ENCODE measurements at places on chromosomes 3 and 15.

DNA sequence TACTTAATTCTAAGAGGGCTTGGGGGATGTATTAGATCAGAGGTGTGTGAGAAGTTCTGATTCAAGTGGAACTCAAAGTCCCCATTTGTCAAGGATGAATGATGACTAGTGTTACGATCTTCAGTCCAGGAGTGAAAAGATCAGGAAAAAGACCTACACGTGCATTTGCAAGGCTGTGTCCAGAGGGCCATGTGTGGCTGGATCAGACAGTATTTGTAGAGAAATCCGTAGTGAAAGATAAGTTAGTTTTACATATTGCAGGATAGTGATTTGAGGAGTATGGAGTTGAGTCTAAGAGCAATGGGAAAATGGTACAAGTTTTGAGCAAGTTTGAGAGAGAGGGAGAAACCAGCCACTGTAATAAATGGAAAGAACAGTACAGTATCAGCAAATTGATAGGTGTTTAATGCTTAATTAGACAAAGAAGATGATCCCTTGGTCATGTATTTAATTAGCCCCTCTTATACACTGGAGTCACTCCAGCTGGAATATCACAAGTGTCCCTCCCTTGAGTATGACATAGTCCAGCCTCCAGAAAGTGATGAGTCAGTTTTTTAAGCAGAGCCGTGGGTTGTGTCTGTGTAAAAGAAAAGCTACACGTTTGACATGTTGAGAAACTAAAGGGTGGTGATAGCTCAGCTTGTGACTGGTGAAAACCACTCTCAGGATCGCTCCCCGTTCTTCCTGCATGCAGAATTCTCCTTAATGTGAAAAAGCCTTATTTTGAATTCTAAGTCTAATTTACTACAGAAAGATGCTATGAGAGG is 348.8 kb downstream of the ROBO1 start:
- no peak for DNase-seq

GRCh38 chr15:78951841-78952238 is 7.0 kb upstream of the CTSH start:
- DNase-seq: no peak

DNA sequence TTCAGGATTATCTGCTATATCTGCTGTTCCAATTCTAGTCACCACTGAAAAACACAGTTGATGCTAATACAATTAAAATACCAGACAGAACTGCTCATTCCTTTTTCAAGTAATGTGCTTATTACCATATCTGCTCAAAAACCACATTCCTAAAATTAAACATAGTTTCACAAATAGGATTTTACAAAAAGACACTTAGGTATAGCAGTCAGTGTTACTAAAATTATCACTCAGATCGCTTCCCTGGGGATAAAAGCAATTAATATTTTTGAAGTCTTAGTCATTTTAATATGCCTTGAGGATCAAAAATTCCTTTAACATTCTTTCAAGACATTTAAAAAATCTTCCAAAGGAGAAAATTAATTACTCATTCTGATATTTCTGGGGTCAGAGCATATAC is 71.5 kb downstream of the RAD18 start:
- no peak for DNase-seq

DNA sequence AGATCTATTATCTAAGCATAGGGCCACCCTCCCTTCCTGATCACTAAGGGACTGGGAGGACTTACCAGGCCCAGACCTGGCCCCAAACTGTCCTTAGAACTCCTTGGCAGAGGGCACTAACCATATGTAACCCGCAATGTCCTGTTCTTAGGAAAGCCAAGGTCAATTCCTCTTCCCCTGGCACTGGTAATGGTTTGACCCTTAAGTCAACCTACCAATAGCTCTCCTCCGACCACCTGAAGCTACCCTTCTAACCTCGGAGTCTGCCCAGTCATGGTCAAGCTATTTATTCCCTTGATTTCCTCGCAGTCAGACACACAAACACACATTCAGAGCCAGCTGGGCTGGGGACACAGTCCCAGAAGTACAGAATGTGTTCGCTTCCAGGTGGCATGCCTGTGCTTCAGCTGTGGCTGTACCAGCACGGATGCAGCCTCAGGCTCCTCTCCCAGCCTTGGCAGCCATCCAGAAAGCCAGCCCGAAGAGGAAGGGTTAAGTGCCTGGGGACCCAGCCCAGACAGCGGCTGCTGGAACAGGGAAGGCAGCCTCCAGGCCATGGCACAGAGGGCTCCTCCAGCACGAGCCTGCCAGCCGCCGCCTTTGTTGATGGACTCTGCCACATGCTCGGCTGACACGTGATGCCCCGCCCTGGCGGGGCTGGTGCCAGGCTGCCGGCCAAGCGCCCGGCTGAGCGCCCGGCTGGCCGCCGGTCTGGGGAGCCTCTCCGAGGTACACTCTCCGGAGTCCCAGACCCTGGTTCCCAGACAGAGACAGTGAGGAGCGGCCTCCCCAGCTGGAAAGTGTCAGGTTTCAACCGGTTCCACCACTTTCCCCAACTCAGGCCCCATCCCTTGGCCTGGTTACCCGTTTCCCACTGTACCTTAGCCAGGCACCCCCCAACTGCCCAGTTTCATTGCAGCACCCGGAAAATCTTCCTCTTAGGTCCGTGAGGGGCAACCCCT is 5.5 kb downstream of the BMF start:
- DNase-seq: no peak

DNA sequence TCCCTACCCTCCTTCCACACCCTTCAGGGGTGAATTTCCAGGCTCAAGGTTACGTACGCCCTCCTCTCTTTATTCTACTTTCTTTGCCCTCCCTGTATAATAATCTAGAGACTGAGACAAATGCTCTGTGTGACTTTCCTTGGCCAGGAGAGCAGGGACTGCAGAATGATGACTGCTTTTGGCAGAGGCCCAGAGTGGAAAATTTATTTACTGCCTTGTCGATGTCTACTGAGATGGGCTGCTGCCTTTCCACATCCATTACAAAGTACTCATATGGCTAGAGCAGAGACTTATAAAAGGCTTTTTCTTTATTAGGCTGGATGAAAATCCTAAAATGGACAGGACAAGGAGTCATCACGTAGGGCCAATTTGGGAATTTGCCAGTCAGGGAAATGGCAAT is 576.2 kb downstream of the TUSC7 start:
- no peak for DNase-seq

All from activated naive CD4-positive, alpha-beta T cell (primary cell).